Endodermal cell (in vitro differentiated cells): ENCODE measurements at places on chromosomes 13 and 19.

DNA sequence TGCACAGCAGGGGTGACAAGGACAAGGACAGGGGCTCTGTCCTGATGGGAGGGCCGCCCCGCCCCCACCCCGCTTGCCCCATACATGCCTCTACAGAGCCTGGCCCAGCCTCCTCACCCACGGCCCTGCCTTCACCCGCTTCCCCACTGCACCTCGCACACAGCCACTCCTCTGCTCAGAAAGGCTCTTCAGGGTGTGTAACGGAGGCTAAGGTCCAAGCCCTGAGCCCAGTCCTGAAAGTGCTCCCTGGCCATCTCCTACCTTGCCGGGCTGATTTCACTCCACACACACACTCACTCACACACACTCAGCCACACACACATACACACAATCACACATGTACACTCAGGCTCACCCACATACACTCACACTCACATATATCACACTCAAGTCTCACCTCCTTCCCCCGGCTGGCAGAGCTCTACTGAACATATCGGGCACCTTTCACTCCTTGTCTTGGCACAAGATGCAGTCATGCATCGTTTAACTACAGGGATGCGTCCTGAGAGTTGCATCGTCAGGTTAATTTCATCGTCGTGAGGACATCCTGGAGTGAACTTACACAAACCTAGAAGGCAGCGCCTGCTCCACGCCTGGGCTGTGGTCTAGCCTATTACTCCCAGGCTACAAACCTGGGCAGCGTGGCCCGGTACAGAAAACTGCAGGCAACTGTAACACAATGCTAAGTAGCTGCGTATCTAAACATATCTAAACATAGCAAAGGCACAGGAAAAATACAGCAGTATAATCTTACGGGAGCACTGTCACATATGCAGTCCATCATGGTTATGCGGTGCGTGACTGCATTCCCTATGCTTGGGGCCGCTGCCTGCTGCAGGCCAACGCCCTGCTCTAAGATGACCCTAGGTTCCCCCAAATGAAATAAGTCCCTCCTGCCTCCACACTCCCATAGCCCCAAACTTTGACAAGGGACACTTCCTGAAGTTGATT, 13.1 kb downstream of the EPS15L1 start:
- no peak for DNase-seq

- DNase-seq, result no peak
Measured at GRCh38 chr13:98158172-98158899, 15.4 kb downstream of the FARP1 start.

DNA sequence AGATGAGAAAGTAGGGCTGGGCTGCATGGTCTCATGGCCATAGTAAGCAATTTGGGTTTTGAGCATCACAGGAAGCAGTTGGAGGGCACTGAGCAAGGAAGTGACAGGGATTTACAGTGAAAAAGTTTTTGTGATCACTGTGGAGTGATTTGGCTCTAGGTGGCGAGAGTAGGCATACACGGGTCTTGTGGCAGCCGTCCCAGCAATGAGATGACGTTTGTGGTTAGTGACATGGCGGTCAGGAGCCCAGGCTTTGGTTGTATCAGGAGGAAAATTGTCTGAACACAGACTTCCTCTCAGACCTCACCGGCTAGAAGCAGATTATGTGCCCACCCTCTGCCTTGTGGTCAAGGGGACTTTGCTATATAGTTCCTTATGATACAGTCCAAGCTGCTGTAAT, 3.3 kb downstream of the ZNF444 start:
- no peak for DNase-seq

DNA sequence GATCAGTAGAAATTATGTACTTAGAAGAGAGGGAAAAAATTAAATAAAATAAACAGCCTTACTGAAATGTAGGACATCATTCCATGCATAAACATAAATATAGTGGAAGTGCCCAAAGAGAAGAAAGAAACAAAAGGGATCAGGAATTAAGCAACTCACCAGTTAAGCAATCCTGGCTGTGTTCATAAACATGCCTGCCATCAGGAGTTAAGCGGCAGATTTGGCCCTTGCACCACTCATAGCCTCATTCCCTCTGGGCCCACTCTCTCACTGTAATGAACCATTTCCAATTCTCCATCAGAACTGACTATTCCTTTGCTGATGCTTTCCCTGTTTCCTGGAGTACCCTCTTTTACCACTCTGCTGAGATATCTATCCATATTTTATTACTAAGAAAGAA, 281.4 kb downstream of the LHFPL6 start:
- no peak for DNase-seq

DNA sequence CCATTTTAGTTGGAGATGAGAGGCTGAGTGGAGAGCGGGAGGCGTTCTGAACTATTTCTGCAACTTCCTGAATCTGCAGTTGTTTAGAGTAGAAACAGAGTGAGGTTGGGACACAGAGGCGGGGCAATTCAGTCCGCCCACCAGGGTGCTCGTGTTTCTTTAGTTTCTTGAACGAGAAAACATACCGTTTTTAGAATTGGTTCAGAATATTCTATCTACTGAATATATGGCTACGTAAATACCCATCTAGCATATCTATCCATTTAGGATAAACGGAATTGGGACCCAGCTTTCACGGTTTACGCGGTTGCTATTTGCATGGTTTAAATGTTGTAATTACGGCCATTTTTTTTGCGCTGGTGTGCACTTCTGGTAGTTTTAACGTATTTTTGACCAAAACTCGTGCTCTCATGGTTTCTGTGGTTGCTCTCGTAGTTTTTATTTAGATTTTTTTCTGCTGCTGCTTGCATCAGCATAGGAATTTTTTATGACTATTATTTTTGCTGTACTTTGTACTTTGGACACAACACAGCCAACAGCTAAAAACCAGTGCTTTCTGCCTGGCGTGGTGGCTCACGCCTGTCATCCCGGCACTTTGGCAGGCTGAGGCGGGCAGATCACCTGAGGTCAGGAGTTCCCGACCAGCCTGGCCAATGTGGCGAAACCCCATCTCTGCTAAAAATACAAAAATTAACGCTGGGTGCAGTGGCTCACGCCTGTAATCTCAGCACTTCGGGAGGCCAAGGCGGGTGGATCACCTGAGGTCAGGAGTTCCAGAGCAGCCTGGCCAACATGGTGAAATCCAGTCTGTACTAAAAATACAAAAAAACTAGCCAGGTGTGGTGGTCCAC, 32.7 kb downstream of the TIMM13 start:
- DNase-seq, result no peak

DNA sequence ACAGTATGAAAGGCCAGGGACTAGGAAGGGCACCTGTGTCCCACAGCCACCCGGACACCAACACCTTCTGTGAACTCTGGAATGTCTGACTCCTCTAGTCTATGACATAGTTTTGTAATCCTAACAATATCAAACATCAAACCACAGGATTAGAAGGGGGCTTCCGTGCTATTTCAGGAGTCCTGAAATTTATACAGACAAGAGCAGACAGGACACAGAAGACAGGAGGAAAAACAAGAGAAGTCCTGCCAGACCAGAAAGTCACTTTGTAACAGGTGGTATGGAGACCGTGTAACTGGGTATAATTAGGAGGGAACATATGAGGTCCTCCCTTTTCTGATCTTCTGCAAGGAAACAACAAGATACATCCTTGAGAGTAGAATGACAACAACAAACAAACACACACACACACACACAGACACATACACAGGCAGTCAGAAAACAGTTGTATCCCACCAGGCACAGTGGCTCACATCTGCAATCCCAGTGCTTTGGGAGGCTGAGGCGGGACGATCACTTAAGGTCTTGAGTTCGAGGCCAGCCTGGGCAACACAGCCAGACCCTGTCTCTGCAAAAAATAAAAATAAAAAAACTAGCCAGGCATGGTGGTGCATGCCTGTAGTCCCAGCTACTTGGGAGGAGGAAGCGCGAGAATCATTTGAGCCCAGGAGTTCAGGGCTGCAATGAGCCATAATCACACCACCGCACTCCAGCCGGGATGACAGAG, 13.1 kb downstream of the INSR start:
- no peak for DNase-seq

DNA sequence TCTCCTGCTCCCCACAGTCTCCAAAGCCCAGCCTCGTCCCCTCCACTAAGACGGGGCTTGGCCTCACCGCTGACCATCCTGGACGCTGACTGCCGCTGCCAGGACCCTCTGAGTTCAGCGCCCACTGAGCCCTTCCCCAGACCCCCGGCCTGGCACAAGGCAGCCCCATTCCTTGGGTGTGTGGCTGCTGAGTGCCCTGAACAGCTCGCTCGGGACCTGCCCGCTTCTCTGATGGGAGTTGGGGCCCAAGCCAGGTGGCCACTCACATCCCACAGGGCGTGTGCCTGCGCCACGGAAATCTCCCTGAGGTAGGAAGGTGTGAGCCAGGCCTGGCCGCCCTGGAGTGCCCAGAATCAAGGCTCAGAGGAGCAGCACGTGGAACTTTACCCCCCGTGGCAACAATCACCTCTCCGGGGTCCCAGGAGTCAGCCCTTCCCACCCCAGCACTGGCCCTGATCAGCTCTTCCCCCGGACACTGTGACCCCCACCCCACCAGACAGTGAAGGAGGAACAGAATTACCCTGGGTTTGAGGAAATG, 20.8 kb downstream of the C13orf46 start:
- no peak for DNase-seq

GRCh38 chr13:33728271-33729037, 89.5 kb upstream of the RFC3 start:
- DNase-seq, result no peak

DNA sequence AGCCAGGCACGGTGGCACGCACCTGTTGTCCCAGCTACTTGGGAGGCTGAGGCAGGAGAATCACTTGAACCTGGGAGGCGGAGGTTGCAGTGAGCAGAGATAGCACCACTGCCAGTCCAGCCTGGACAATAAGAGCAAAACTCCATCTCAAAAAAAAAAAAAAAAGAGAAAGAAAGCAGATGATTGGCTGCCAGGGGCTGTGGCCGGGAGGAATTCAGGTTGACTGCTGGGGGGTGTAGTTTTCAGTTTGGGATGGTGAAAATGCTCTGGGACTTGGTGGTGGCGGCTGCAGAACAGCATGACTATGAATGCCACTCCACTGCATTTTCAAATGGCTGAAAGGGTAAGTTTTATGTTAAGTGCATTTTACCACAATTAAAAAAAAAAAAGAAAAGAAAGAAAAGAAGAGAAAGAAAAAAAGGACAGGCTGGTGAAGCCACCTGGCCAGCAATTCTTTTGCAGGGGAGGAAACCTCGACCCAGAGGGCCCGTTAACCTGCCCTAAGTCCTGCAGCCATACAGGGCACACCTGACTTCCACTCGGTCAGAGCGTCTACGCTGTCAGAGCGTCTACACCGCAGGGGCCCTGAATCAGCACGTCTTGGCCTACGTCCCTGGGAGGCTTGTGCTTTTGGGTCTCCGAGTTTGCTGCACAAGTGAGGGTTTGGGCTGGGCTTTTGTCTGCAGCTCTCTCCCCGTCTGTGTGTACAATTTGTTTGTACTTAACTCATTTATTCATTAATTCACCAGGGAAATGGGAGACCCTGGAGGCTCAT, 3.6 kb downstream of the ISOC2 start:
- no peak for DNase-seq

- no peak for DNase-seq
Measured at GRCh38 chr13:41605319-41606285, 148.3 kb downstream of the RGCC start.

DNA sequence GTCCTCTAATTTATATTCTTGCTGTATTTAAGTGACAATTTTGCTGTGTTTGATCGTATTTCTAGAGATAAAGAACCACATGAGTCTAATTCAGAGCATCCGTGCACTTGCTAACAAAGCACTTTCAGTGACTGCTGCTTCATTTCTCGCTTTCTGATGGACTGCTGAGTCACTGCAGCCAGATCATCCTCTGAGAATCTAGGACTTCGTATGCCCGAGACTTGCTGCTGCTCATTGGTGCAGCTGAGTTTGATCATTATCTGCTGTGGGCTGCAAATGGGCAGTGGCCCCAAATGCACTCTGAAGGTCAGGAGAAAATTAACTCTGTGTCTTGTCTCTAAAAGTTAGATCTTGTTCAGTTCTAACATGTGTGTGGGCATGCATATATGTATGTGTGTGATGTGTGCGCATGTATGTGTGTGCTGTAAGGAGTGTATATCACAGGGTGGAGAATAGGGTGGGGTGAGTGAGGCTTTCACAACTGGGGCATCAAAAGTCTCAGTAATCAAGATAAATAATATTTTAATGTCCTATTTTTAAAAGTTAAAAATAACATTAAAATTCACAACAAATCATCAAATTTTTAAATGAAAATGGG, 342.6 kb downstream of the MTUS2 start:
- no peak for DNase-seq

- no peak for DNase-seq
Measured at GRCh38 chr13:28568286-28568685, 73.4 kb upstream of the FLT1 start.

- no peak for DNase-seq
Measured at GRCh38 chr13:37340901-37341670, 235.6 kb upstream of the CSNK1A1L start.

DNA sequence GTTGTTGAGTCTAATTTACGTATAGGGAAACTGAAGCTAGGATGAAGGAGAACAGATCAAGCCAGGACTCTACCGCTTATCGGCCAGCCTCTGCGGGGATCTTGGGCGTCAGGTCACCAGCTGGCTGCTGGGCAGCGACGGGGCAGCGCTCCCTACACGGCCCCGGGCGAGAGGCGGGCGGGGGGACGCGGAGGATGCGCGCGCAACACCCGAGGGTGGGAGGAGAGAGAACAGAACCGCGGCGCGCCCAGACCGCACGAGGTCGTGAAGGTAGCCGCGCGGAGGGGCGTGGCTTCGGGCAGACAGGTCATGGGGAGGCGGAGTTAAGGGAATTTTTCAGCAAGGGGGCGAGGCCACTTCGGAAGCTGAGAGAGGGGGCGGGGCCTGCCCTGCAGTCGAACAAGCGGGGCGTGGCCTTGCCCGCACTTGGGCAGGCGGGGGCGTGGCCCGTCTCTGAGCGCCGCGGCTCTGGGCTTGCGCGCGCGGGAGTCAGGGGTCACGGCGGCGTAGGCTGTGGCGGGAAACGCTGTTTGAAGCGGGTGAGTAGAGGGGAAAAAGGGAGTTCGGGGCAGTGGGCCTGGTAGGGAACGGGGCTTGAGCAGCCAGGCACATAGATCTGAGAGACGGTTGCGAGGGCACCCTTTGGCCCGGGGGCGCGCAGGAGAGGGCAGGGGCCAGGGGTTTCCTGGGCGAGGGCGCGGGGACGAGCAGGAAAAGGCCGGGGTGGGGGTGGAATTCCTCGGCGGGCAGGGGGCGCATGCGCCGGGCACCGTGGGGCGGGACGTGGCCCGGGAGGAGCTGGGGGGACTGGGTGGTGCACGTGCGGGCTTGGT, at the start of gene POLD1:
POLD1 (plus strand) TSS at position 496 of the 833 bp plus-strand sequence. CDS start 14,505 bp downstream, outside the sequence.
- peak; percentile 99 for DNase-seq

GRCh38 chr13:48813518-48813917, 159.8 kb downstream of the CYSLTR2 start:
- no peak for DNase-seq
